ENCODE measurements at places on chromosomes 6 and 20.

- DNase-seq: no peak
Observed at GRCh38 chr6:159984268-159984786, 15.4 kb downstream of the IGF2R start.

- DNase-seq: no peak
Observed at GRCh38 chr6:150304429-150304828, 64.4 kb upstream of the IYD start.

GRCh38 chr6:39642270-39642669 is 82.9 kb downstream of the KIF6 start:
- DNase-seq: no peak

- DNase-seq: peak; percentile 66
Observed at GRCh38 chr20:49595811-49596561, 28.0 kb upstream of the PTGIS start.

DNA sequence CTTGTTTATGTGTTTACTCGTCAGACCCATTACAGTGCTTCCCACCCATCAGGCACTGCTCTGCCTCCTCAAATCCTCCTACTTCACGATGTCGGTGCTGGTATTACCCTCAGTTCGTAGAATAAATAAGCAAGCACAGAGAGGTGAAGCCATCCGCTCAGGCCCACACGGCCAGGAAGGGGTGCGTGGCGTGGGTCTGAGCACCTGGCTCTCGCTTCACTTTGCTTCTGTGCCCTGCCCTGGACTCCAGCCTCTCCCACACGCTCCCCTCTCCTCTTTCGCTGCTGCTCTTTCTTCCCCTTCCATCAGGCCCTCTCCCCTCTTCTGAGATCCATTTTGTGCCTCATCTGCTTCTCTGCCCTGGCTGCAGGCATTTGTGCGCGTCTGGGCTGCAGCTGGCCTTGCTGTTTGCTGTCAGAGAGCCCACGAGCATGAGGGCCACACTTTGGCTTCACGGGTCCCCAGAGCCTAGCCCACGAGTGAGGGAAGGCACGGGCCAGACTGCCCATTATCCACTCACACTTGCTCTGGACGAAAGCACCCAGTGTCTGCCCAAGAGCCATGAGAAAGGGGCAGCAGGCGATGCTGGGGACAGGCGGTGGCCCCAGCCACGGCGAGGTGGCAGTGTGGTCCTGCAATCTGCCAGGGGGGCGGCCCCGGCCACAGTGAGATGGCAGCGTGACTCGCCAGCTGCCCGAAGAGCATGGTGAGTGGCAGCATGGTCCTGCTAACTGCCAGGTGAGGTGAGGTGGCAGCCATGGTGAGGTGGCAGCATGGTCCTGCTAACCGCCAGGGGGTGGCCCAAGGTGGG is 96.2 kb upstream of the MPC1 start:
- DNase-seq: no peak

- no peak for DNase-seq
Observed at GRCh38 chr6:83193747-83194566, 800 bp downstream of the RWDD2A start.

DNA sequence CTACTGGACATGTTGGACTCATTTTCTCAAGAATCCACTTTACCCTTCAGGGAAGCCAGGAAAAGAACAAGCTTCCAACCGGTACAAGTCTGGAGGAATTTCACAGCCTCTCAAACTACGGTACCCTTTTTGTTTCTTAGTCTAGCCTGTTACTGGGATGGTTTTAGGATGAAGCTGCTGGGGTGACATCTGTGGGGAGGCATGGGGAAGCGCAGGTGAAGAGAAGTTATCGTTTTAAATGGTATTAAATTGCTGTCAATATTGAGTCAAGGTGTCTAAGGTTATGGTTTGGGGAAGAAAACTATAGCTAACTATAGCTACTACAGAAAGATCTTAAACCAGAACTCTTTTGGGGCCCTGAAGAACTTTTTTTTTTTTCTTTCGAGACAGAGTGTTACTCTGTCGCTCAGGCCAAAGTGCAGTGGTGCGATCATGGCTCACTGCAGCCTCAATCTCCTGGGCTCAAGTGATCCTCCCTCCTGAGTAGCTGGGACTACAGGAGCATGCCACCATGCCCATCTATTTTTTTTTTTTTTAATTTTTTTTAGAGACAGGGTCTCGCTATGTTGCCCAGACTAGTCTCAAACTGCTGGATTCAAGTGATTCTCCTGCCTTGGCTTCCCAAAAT is 128.7 kb downstream of the RIN2 start:
- no peak for DNase-seq

DNA sequence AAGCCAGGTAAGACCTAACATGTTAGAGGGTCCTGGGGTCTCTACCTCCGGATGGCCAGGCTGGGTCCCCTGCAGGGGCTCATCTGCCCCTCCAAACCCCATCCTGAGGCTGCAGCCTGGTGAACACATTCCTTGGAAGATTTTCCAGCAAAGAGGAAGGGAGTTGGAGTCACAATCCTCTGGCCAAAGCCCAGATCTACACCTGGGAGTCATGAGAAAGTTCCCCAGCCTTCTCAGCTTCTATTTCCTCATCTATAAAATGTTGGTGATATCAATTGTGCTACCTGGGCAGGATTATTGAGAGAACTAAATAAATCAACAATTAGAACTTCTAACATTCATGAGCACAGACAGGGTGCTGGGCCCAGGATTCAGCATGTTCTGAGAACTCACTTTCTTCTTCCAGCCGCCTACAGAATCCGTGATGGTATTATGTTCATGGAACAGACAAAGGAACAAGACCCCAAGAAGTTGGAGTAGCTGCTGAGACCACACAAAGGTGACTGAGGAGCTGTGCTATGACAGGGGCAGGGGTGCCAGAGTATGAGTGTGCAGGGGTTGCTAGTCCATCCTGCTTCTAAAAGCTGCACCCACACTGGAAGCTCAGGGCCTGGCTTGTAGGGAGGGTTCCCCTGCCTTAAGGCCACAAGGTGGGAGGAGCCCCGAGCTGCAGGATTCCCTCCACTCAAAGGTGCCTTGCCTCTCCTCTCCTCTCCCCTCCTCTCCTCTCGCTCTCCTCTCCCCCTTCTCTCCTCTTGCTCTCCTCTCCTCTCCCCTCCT is 68.9 kb downstream of the BMP7 start:
- no peak for DNase-seq

- DNase-seq: no peak
Observed at GRCh38 chr6:44411141-44411540, 23.6 kb downstream of the CDC5L start.

DNA sequence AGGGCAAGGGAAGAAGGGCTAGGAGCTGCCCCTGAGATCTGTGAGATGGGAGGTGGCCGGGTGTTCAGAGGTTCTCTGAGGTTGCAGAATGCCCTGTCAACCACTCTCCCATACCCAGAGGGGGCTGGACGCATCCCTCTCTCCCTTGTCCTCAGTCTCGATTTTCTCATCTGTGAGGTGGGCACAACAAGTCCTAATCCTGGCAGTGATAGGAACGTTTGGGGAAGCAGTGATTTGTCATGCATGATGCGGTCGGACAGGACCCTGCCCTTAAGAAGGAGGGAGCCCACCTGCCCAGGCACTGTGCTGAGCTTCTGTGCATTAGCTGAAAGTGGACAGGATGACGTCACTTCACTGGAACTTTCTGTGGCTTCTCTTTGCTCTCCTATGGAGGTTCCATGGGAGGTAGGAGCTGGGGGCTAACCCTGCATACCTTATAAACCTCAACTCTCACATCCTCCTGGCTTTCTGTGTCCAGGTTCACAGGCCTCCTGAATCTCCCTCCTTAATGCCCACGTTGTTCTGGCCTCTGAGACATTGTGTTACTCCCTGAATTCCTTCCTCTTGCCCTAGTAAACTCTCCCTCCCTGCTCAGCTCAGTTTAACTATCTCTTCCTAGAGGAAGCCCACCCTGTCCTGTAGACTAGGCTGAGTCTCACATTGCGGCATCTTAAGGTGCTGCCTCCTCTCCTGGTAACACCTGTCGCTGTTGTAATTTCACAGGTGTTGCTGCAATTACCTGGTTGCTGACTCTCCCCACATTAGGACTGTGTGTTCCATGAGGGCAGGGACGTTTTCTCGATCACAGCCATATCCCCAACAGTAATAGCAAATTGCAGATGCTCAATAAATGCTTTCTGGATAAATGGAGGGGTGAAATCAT is 30.1 kb upstream of the CSNK2A1 start:
- DNase-seq: no peak
